Jurkat, Clone E6-1 (cell line): ENCODE measurements at places on chromosomes 4 and X.

DNA sequence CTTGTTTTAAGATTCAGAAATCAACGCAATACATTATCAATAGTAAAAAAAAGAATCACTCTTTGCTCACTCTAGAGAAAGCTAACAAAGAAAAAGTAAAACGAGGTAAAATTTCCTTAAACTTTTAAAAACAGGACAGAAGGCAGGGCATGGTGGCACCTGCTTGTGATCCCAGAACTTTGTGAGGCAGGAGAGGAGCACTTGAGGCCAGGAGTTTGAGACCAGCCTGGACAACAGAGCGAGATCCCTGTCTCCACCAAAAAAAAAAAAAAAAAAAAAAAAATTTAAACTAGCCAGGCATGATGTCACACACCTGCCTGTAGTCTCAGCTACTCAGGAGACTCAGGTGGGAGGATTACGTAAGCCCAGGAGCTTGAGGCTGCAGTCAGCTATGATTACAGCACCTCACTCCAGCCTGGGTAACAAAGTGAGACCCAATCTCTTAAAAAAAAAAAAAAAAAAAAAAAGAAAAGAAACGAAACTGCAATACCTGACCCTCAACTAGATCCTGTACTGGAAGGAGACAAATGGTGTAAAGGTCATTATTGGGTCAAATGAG lies 3.5 kb downstream of the CCNI start:
- no peak for DNase-seq

GRCh38 chr4:94304365-94304971 lies 38.2 kb downstream of the HPGDS start:
- DNase-seq: peak; percentile 35

DNA sequence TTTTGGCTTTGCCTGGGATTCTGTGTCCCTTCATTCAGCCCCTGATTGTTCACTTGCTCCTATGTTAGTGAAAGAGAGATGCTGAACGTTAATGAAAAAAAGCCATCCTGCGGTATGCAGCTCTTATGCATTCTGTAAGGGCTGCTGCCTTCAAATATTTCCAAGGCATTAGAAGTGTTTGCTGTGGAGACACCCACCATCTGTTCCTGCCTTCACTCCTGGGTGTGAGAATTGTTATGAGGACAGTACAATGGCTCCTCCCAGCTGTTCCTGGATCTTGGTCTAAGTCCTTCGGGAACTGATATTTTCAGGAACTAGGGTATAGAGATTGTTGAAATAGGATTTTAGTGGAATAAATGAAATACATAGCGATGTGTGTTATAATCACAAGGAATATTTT lies 427.1 kb upstream of the FAM47C start:
- DNase-seq: no peak

DNA sequence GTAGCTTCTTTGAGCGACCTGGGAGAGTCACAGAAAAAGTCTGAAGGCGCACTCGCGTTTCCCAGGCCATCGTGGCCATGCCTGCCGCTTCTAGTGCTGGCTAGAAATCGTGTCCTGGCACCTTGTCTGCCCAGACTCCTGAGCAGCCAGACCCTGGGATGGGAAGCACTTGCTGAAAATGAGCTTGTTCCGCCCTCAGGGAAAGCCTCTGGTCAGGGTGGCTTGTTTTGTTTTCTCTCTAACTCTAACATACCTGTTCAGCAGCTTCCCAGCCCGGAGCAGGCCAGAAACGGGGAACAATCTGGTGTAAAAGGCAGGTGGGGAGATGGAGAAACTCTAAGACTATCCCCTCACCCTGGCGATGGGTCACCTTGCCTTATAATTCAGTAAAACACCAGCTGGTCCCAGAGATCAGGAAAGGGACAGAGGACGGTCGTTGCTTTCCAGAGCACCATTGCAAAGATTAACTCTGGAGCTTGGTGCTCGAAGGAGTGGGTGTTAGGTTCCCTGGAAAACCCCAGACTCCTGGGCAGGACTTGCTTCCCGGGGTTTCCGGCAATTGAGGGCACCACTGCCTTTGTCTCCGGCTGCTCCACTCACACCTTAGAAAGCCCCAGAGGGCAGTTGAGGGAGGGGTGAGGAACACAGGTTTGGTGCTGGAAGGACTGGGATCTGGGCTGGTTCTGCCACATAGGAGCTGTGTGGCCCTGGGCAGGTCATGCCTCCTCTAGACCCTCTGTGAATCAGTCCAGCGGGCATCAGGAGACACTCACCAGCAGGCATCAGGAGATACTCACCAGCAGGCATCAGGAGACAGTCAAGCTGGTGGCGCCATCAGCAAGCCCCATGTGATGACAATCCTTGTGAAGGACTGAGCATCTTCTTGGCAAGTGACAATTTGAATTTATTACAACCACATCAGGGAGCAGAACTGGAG lies 4.5 kb upstream of the SH3TC1 start:
- DNase-seq: no peak

DNA sequence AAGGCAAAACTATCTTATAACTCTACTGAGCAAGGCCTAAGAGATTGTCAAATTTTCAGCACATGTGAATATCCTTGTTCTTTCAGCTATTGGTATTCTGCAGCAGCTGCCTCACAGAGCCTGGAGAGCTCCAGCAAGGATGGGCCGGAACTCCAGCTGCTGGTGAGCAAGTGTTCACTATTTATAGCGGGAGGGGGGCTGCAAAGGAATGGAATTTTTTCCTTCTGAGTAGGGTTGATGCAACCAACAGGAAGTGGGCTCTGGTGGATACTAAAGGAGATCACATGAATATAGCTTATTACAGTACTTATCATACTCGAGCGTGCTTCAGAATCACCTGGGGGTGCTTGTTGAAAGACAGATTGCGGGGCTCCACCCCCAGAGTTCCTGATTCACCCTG lies 20.2 kb upstream of the SETD7 start:
- no peak for DNase-seq
